ENCODE measurements at places on chromosomes 12 and 14.

GRCh38 chr14:77607741-77608302 is 8.6 kb downstream of the SPTLC2 start:
- no peak for DNase-seq

GRCh38 chr12:121536899-121537813 is 43.7 kb downstream of the KDM2B start:
- peak; percentile 90 for DNase-seq

- DNase-seq: no peak
Observed at GRCh38 chr14:95662376-95663186, 23.6 kb upstream of the TCL1B start.

- no peak for DNase-seq
Observed at GRCh38 chr14:90496379-90496778, 99.5 kb downstream of the CALM1 start.

DNA sequence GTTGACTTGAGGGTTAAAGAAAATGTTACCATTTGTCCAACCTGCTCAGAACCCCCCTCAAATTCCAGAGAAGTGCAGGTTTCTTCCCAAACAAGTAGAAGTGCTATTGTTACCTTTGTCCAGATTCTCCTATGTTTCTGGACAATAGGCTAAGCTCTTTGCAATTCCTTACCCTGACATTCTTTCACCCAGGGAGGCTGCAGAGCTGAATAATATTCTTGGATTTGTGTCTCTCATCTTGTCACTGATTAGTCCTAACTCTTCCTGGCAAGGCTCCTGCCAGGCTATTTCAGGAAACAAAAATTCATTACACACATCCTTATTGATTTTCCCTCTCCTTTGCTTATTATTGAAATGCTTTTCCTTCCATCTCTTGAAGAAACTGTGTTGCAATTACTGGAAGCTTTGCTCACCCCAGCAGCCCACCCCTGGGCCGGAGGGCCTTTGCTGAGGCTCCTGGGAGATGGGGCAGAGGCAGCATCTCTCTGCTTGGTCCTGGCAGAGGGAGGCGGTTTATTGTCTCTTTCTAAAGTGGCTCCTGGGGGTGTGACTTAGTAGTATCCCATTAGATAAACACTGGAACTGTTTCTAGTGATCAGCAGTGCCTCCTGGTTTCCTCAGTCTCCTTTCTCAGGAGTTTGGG is 207.5 kb upstream of the PELI2 start:
- DNase-seq: no peak

DNA sequence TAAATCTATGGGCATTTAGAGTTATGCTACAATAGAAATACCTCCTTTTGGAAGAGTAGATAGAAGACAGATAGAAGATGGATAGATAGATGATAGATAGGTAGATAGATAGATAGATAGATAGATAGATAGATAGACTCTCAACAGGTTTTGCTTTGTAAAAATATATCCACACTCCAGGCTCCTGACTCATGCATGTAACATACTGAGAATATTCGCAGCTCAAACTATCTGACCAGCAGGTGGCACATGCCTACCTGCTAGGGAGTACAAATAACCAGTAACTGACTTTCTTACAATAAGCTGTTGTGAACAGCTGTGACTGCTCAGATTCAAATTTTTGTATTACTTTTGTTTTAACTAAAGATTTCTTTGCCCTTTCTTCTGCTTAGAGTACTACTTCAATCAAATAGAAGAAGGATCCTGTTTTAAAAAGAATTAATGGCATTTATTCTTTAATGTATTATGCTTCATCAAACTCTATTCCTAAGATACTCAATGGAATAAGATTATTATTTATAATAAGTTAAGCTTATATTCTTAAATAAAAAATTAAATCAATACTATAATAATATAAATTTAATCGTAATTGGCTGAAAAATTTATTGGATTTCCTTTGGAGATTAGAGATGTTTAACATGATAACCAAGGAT is 15.8 kb upstream of the CPNE8 start:
- no peak for DNase-seq

DNA sequence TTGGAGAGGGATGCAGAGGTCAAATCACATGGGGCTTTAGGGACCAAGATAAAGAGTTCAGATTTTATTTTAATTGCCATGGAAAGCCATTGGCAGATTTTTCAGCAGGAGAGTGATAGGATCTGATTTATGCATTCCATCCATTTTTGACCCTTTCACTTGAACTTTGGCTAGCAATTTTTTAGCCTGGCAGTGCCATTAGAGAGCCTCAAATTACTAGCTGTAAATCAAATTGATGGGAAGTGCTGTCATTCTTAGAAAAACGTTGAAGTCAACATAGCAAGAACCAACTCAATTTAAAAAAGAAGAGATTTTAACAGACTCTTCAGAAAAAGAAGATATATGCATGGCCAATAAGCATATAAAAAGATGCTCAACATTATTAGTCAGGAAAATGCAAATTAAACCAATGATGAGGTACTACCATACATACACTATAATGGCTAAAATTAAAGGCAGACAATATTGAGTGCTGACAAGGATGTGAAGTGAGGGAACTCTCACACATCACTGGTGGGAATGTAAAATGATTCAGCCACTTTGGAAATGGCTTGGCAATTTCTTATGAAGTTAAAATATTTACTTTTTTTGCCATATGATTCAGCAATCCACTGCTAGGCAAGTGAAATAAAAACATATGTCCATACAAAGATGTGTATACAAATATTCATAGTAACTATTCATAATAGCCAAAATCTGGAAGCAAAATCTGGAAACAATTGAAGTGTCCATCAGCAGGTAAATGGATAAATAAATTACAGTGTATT is 89.7 kb downstream of the PTCSC3 start:
- DNase-seq: no peak

- DNase-seq: no peak
Observed at GRCh38 chr12:1083889-1084262, 92.9 kb downstream of the ERC1 start.

DNA sequence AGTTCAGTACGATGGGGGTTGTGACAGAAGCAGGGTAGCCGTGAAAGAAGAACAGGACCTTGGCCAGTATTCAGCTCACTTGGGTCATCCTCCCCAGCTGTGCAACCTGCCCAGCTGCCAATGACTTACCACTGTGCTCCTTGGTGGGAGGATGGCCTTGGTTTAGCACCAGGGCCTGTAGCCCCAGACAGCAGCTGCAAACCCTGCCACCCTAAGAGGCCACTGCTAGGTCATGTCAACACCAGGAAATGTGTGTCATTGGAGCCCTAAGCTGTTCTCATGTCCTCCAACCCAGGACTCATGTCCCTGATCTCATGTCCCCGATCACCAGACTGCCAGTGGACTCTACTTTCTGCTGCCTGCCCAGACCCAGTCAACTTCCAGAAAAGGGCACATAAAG is 3.0 kb upstream of the CRACR2A start:
- DNase-seq: no peak

GRCh38 chr12:3751151-3752095 is 1.5 kb downstream of the CRACR2A start:
- DNase-seq: no peak

DNA sequence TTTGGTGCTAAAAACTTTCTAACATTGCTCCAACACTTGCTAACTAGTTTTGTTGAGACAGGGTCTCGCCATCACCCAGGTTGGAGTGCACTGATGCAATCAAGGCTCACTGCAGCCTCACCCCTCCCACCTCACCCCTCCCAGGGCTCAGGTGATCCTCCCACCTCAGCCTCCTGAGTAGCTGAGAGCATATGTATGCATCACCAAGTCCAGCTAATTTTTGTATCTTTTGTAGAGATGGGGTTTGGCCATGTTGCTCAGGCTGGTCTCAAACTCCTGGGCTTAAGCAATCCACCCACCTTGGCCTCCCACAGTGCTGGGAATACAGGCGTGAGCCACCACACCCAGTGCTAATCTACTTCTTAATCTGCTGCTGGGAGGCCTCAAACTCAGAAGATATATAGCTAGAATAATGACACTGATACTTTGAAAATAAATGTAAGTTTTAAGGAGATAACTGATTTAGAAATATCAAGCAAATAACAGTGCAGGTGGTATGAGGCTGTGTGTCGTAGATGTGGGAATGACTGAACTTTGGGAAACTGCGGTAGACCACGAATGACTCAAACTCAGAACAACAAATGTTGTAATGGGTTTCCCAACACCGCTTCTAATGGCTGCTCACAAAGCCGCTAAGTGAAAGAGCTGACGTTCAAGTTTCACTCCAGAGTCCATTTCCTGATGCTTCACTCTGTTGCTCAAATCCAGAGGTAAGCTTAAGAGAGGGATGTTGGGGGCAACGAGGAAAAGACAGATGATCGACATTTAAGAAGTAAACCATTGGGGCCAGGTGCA is 10.0 kb downstream of the TMCC3 start:
- no peak for DNase-seq

DNA sequence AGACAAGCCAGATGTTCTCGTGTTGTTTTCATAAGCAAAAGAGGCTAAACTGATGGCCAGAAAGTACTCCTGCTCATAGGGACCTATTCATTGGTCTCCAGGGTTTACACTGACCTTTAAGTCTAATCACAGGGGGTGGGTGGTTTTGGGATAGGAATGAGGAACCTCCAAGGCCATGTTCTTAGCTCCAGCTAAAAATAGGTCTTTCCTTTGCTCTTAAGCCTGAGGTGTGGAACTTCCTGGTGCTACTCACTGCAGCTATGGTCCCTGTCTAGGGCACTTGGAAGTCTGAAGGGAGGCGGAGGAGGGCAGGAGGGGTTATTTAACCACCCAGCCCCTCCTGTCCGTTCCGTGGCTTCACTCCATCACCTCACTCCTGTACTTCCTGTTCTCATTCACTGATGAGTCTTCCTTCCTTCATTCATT is 18.6 kb downstream of the GPRC5A start:
- DNase-seq: no peak

GRCh38 chr14:102768223-102769048 is 8.8 kb upstream of the TRAF3 start:
- DNase-seq: no peak

DNA sequence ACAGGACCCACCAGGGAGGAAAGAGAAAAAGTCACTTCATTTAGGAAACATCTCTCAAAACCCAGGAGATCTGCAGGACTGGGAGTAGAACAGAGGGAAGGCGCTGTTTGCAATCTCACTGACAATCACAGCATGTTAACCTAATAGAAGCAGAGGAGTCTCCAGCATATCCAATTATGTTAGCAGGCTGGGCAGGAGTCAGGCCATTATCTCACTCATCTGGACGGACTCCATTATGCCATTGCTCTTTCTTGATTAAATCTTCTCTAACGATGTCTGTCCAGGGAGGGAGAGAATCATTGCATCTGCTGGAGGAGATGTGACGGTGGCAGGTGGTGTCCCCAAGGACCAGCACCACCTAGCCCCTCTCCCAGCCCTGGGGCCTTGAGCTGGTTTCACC is 203.8 kb upstream of the SFSWAP start:
- DNase-seq: no peak

- DNase-seq: peak; percentile 28
Observed at GRCh38 chr12:112305951-112306350, 76.3 kb downstream of the HECTD4 start.

DNA sequence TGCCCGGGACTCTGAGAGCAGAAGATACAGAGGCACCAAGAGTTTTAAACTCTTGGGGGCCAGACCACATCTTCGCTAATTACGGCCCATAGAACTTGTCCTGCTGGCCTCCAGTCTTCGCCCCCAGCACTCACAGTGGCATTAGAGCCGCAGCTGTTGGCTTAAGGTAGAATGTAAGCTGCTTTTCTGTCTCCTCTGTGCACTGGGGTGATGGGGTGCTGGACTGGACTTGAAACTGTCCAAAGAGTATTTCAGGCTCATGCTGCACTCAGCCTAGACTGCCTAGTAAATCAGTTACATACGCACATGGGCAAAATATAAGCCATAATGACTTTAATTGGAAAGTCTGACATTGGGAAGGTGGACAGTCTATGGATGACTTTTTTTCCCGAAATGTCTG is 29.0 kb downstream of the YY1 start:
- DNase-seq: no peak

- no peak for DNase-seq
Observed at GRCh38 chr12:19826980-19827550, 387.8 kb downstream of the AEBP2 start.

- DNase-seq: no peak
Observed at GRCh38 chr12:42421844-42422779, 96.1 kb downstream of the PPHLN1 start.

DNA sequence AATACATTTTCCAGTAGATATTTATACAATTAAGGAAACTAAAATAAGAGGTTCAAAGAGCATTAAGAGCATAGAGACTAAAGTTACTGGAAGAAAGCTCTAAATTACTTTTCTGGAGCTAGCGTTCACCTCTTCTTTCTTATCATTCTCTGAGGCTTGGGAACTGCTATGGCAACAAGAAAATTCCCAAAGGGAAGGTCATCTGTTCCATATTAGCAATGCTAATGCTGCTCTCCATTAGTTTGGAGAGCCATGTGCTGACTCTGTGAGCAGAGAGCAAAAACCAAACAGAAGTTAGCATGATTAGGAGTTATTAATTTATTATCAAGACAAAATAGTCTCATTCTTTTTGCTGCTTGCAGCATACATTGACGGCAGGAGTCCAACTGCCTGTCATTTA is 143.1 kb upstream of the SLC16A7 start:
- DNase-seq: no peak

- DNase-seq: no peak
Observed at GRCh38 chr14:43260056-43260455, 1247.0 kb downstream of the FSCB start.

GRCh38 chr14:32020882-32021281 is 56.2 kb upstream of the ARHGAP5 start:
- no peak for DNase-seq

DNA sequence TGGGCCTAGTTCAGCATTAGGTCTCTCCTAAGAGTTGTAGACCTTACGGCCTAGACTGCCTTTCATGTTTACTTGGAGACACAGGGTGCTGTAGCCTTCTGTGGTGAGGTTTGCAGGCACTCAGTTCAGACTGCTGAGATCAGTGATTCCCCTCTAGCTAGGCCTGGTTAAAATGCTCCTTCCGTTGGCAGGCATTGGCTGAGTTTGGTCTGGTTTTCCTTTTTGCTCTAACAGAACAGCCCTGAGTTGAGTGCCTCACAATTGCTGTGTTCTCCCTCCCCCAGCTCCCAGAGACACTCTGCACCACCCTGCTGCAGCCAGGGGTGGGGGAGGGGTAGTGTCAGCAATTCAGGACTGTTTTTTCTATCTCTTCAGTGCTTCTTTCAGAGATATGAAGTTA is 178.9 kb upstream of the DYRK2 start:
- no peak for DNase-seq

DNA sequence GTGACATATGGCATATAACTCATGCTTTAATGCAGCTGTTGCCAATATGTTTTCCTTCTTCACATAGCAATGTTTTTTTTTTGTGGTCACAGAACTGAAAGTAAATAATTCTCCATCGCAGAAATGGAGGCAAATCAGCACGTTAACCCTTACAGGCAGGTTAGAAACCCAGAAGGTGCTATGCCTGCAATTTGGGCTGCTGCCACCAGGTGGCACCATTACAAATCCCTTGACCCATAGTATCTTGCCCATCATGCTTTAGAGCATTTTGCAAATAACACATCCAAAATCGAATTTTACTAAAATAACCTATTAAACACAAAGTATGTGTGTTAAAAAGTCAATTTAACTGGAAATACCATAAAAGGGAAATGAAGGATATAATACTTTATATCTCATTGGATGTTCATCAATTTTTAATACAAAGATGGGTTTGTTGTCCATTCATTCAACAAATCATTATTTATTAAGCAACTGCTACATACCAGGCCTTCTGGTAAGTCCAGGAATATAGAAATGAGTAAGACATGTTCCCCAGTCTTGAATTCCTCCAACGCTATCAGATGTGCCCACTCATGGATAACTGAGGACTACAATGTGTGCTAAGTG is 340.1 kb downstream of the GLT1D1 start:
- no peak for DNase-seq

GRCh38 chr12:117367006-117367638 is 5.7 kb upstream of the NOS1 start:
- DNase-seq: peak; percentile 57

- no peak for DNase-seq
Observed at GRCh38 chr12:130591736-130592135, 124.4 kb downstream of the RIMBP2 start.
